ENCODE measurements at places on chromosomes 2 and 18. TPM values are rescaled to one million over a fixed set of nuclear protein-coding genes. Genes with fewer than 3 reads are reported as not detected.

Gene AAK1
- 17.2 TPM for total RNA-seq

Gene CHST10
- total RNA-seq, result 18.0 TPM

Gene CFAP221
- total RNA-seq, result not detected

Gene FAM124B
- 46.3 TPM for total RNA-seq
